ELF-1 (cell line): ENCODE measurements at places on chromosomes 13 and 19.
A peak's percentile ranks its signal among the peaks of the same experiment; 100 is the strongest.

DNA sequence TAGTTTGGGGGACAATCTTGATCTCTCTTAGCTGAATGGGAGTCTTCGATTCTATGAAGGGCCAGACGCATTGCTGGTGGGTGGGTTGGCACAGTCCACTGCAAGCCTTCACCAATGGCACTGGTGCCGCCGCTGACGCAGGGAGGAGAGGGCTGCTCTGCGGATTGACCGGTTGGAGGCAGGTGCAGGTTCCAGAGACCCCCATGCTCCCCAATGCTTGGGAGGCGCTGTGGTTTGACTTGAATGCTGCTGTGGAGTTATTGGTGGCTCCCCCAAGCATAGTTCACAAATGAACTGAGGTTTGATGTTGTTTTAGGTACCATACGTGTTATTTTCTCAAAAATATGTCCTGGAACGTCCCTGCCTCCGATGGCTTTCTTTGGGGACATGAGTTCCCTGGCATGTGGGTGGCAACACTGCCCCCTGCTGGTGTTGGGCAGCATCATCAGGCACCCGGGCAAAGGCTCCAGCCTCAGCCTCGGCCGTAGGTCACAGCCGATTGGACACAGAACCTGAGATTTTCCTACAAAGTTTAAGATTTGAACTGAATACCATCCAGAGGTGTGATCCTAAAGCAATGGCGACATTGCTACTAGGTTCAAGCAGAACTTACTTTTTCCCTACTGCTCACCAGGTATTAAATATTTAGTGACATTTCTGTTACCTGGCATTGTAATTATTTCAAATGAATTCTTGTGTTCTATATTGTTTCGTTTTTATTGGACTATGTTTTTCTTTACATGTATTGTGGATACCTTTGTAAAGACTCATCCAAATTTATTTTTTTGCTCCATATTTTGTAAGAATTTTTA lies 95.5 kb downstream of the ANKRD10 start:
- DNase-seq: peak; percentile 90

GRCh38 chr19:6412061-6412446 lies 12.6 kb downstream of the KHSRP start:
- no peak for DNase-seq

DNA sequence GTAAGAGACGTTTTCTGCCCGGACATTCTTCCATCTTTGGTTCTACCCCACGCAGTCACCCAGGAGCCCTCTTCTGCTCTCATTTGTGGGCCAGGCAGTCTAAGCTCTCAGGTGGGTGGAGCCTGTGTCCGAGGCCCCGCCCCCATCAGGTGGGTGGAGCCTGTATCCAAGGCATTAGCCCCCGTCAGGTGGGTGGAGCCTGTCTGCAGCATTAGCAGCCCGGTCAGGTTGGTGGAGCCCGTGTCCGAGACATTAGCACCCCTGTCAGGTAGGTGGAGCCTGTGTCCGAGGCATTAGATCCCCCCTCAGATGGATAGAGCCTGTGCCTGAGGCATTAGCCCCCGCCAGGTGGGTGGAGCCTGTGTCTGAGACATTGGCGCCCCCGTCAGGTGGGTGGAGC lies 45.5 kb upstream of the C13orf46 start:
- DNase-seq: peak; percentile 91

DNA sequence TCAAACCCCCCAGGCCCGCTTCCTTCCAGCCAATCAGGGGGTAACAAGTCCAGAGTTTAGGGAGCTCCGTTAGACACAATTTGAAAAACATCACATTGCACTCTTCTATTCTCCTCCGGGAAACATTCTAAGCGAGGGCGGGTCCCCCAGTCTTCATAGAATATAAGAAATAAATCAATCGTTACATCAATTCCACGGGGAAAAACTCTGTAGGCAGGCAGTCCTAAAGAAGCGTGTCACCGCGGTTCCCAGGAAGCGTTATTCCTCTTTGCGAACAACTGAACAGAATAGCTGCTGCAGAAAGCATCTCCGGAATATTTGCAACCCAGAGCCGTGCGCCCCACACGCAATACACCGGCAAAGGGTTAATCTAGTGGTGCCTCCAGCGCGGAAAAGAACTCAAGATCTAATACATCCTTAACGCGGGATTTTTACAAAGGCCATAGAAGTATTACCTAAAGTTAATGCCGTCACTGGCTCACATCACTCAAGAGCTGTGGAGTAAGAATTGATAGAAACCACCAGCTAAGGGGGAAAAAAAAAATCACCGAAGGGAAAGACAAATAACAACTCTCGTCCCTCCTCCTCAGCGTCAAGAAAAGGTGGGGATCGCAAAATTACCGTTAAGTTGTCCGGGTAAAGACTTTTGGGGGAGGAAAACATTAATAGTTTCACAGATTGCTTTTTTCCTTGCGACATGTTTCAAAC lies 65.1 kb downstream of the KCNRG start:
- peak; percentile 34 for DNase-seq

GRCh38 chr19:14977128-14977527 lies 2.5 kb downstream of the SLC1A6 start:
- no peak for DNase-seq

- no peak for DNase-seq
Observed at GRCh38 chr13:26551255-26551860, 6.1 kb upstream of the WASF3 start.
